GM13977 (cell line): ENCODE measurements at places on chromosomes 11 and 22.

DNA sequence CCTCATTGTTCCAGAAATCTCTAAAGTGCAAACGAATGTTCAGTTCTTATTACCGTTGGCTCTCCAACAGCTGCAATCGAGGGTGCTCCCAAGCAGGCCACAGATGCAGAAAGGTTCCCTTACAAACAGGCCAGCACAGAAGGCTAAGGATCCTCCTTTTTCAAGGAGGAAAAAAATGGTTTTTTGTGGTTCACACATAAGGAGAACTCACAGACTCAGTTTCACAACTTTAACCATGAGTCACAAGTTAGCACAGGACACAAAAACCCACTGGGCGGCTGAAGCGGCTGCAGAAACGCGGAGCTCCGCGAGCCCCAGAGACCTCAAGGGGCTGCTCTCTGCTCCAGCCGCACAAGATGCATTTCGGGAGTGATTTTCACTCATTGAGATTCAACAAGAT lies 98.2 kb upstream of the PRR5 start:
- no peak for DNase-seq

GRCh38 chr11:45407226-45407625 lies 121.1 kb upstream of the SYT13 start:
- DNase-seq, result no peak

- DNase-seq, result no peak
Measured at GRCh38 chr11:15622231-15622890, 507.6 kb downstream of the INSC start.

GRCh38 chr11:110072930-110073329 lies 20.3 kb upstream of the ZC3H12C start:
- DNase-seq, result no peak

DNA sequence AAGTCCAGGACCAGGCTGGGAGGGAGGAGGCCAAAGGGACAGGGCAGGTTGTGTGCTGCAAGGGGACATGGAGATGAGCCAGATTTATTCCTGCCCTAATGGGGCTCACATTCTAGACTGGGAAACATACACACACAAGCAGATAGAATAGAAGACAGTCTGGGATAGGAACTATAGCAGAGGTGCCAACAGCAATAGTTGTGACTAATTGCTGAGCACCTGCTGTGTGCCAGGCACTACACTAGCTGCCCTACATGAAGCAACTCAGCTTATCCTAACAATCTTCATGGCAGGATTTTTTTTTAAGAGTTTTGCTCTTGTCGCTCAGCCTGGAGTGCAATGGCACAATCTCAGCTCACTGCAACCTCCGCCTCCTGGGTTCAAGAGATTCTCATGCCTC lies 11.4 kb downstream of the MOGAT2 start:
- no peak for DNase-seq

- no peak for DNase-seq
Measured at GRCh38 chr11:91199866-91200265, 977.0 kb upstream of the CHORDC1 start.

DNA sequence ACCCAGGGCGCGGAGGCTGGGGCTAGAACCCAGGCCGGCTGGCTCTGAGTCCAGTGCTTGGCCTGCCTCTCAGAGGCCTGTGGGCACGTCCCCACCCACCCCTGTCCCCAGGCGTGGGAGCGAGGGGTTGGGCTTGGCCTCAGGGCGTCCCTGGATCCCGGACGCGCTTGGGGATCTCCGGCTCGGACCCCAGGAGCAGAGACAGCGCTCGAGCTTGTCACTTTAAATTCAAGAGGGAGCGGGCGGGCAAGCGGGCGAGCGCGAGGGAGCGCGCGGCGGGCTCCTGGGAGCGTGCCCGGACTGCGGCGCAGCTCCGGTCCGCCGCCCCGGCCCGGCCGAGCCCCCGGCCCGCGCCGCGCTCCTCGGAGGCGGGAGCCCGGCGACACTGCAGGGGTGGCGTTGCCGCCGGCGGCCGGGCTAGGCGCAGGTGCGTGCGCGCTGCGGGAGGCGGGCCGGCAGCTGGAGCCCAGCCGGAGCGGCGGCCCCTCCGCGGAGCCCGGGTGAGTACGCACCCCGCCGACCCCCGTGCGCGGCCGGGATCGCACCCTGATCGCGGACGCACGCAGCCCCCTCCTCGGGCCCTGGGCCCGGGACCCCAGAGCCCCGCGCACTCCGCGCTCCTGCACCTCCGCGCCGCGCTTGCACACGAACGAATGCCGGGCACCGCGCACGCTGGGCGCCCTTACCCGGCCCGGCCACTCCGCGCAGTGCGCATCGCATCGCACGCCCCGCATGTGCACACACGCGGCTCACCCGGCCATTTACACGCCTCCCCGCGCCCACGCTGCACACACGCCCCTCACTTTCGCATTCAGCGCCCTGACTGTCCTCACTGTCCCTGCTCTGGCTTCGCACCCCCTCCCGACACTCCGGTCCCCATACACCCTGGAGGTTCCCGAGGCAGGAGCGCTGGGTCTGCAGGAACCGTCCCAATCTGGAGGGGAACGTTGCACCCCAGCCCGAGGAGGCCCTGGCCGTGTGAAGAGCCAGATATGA lies at the start of gene SYT12:
SYT12 (plus strand) TSS at position 174 of the 996 bp plus-strand sequence. CDS start 7,011 bp downstream, outside the sequence.
- DNase-seq, result no peak

- DNase-seq, result no peak
Measured at GRCh38 chr11:31757260-31757835, 53.8 kb downstream of the PAX6 start.

GRCh38 chr11:129316781-129317180 lies 58.9 kb upstream of the BARX2 start:
- DNase-seq, result no peak

DNA sequence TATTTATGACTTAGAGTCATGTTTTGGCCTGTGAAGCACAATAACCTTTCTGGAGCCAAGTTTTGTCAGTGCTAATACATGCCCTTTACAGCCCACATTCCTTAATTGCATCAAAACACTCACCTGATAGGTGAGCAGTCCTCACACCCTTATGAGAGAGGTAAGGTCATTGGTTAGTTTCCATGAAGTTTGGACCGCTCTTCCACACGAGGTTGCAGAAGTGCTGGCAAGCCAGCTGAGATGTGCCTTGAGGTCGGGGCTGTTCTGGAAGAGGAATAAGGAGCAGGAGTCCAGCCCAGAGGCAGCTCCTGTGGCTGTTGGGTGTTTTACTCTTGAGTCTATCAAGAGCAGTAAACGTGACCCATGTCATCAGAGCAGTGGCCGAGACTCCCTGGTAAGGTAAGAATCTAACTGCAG lies 76.3 kb downstream of the CYB5R2 start:
- no peak for DNase-seq

- no peak for DNase-seq
Measured at GRCh38 chr11:79419120-79419519, 21.7 kb downstream of the TENM4 start.
